ENCODE measurements at places on chromosomes 12 and 14.

DNA sequence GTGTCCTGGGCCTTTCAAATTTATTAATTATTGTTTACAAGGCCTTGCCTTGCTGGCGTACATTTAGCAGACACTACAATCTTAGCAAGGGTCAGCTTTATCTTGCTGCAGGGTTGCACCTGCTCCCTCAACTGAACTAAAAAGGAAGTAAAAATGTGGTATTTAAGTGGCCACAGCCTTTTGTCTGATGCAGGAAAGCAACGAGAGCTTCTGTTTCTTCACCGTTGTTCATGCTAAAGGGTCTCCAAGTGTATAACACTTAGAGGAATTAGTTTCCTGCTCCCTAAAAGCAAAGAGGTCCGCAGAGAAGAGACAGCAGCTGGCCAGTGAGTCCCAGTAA lies 62.8 kb upstream of the EGLN3 start:
- DNase-seq = no peak

GRCh38 chr12:12079291-12079690 lies 8.6 kb downstream of the BCL2L14 start:
- DNase-seq = no peak

GRCh38 chr12:108833757-108834472 lies 23.5 kb downstream of the SSH1 start:
- no peak for DNase-seq

DNA sequence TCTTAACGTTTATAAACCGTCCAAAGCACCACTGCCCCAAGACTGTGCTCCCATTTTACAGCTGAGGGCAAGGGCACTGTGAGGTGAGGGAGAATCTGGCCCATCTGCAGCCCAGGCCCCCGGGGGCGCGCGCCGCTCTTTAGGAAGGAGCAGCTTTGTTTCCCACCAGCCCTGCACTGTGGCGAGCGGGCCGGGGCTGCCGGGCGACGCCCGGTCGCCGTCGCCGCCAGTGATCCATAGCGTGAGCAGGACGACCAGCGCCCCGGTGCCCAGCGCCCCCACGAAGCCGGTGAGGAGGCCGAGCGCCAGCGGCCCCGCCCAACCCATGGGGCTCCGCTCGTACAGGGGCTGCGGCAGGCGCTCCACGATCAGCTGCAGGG lies 34.6 kb downstream of the FIGNL2 start:
- no peak for DNase-seq

- DNase-seq = no peak
These were observed 11.9 kb downstream of the GLTP start for GRCh38 chr12:109868182-109869051.

GRCh38 chr14:24108336-24108874 lies 6.2 kb upstream of the DCAF11 start:
- DNase-seq = no peak

DNA sequence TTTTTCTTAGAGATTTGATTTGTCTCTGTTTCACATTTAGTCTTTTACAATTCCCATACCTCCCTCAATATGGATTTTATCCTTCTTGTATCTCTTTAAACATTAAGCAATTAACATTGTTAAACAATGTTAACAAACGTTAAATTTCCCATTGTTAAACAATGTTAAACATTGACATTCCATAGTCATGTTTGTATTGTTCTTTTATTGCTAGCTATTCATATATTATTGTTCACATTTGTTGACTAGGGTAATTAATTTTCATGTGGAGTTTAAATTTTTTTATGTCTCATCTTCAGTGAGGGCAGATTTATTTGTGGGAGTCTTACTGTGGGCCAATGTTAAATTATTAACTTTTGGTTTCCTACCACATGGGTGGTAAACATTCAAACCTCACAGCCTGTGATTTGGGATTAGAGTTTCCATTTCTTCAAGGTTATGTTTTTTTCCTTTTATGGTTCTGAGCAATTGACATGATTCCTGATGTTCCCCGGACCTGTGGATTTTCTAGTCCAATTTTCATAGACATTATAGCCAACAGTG lies 294.3 kb downstream of the ALG10B start:
- no peak for DNase-seq

GRCh38 chr14:35416108-35416750 lies 11.7 kb upstream of the NFKBIA start:
- no peak for DNase-seq
